ENCODE measurements at places on chromosomes 4 and X. TPM values are rescaled to one million over a fixed set of nuclear protein-coding genes. Genes with fewer than 3 reads are reported as not detected.

DNA sequence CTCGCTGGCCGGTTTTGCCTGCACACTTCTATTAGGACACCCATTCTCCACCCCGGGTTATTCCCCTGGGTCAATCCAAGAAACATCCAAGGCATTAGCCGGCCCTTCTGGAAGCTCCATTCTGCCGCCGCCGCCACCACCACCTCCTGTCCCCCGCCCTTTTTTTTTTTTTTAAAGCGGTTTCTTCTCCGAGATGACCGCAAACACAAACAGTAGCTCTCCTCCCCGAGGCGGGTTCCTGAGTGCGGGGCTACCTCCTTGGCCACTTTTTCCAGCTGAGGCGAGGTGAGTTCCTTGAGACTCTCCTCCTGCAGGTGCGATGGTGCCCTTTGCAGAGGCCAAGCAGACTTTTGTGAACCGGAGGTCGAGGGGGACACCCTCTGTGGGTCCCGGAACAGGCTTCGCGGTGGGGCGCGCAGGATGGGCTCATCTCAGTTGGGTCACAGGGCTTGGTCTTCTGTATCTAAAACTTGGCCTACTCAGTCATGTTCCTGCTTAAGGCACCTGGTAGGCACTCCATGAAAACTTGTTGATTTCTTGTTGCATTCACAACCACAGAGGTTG, 930 bp downstream of the NWD2 start:
- no peak for DNase-seq

GRCh38 chr4:154977228-154977627, 196.2 kb downstream of the RBM46 start:
- DNase-seq = no peak

- no peak for DNase-seq
Observed at GRCh38 chr4:87839592-87839946, 6.8 kb downstream of the MEPE start.

- DNase-seq = no peak
Observed at GRCh38 chr4:3251691-3252479, 2.9 kb downstream of the MSANTD1 start.

The MAGEB10 gene
- not detected for total RNA-seq

The KCNE5 gene
- total RNA-seq = 0.36 TPM

The FANCB gene
- 12.7 TPM for total RNA-seq
